ENCODE measurements at places on chromosomes 1 and 21.

DNA sequence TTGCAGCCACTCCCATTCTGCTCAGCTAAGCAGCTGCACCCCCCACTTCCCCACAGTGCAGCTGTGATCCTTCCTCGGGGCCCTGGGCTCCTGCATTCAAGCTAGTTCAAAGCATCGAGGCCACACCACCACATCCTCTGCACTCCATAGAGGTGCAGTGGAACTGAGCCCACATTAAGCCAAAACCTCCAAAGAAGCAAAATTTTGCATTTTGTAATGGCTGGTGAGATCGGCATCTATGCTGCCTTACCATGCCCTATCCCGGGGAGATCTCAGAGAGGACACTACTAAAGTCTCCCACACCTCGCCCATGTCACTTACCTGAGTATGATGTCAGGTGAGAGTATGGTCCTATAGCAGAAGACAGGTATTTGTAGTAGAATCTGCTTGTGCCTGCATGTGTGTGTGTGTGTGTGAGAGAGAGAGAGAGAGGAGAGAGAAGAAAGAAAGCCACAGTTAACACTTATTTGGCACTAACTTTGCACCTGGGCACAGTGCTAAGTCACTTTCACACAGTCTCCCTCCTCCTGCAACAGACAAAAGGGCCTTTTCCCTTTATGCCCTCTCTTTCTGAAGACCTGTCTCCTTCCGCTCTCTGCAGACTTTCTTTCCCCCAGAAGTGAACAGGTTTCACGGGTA lies 89.8 kb downstream of the KIF14 start:
- DNase-seq: no peak

GRCh38 chr1:205751036-205751651 lies 1.2 kb upstream of the NUCKS1 start:
- no peak for DNase-seq

- no peak for DNase-seq
Measured at GRCh38 chr1:228009116-228009827, 2.5 kb downstream of the WNT3A start.

GRCh38 chr21:25496825-25497482 lies 110.3 kb downstream of the MRPL39 start:
- DNase-seq: no peak

GRCh38 chr1:74771913-74772515 lies 39.1 kb downstream of the TYW3 start:
- no peak for DNase-seq

GRCh38 chr1:178028841-178029481 lies 59.1 kb upstream of the SEC16B start:
- no peak for DNase-seq
